Stimulated activated CD8-positive, alpha-beta memory T cell treated with anti-CD3 and anti-CD28 coated beads, Interleukin-15, amount 100 ng/mL, for 48 hours (primary cell): ENCODE measurements at places on chromosomes 13 and 19.

DNA sequence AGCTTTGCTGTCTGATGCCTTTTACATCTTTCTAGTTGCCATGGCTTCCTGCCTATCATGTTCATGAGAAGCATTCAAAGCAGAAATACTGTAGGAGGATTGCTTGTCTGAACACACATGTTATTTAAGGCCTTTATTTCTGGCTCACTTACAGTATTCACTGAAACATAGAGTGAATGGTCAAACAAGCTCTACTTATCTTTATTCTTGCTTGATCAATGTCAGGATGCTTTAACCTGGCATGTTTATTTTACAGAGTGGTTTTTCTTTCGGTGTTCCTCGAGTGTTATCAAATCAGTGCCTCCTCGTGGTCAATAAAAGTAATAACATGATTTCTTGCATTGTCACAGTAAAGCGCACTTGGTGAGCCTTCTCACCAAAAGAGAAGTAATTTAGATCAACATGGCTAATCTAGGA lies 73.5 kb upstream of the PCDH17 start:
- no peak for DNase-seq

DNA sequence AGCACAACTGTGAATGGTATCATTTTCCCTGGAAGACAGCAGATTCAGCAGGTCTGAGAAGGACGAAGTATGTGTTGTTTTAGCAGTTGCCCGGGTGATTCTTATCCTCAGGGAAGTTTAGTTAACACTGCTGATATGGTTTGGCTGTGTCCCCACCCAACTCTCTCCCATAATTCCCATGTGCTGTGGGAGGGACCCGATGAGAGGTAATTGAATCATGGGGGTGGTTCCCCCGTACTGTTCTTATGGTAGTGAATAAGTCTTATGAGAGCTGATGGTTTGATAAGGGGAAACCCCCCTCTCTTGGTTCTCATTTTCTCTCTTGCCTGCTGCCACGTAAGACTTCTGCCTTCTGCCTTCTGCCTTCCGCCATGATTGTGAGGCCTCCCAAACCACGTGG lies 81.0 kb upstream of the UBAC2 start:
- DNase-seq: no peak

DNA sequence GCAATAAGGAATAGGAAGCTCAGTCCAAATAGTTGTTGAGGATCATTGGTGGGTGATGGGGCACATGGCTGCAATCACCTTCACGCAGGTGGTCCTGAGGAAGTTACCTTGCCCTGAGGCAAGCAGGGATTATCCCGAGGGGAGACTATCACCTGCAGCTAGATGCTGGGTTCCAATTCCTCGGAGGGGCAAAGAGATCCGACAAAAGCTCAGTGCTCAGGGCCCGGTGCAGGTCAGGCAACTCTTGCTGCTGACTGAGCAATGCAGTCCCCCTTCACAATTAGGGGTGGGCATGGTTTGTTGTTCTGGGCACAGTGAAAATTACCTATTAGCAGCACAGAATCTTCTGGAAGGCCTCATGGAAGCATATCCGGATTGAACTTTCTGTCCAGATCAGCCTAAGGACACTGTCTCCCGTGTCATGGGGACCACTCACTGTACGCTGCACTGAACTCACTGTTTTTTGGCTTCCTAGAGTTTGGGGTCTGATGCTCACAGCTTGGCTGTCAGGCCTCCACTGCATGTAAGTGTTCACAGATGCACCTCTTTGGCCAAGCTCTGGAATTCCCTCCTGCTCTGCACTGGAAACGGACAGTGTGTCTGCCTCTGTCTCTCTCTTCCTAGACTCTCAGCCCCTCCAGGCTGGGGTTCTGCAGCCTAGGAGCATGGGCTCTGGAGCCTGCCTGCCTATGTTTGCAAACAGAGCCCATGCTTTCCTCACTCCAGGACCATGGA lies 372.7 kb downstream of the ZNF536 start:
- no peak for DNase-seq

- no peak for DNase-seq
Measured at GRCh38 chr13:95150555-95150954, 150.7 kb downstream of the ABCC4 start.

DNA sequence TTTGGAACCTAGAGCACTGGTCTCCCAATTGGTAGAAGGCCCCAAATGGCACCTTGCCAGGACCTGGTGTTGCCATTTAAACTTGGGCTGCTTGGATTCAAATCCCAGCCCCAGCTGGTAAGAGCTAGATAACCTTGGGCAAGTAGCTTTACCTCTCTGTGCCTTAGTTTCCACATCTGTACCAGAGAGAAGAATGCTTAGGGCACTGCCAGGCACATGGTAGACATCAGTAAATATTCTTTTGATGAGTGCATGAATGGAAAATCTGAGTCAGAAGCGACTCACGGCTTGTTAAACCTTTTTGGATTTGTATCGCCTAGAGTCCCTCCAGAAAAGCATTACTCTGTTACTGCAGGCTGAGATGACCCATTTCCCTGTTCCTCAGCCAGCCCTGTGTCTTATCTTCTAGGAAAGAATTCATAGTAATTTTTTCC lies 90.9 kb downstream of the SIPA1L3 start:
- no peak for DNase-seq

DNA sequence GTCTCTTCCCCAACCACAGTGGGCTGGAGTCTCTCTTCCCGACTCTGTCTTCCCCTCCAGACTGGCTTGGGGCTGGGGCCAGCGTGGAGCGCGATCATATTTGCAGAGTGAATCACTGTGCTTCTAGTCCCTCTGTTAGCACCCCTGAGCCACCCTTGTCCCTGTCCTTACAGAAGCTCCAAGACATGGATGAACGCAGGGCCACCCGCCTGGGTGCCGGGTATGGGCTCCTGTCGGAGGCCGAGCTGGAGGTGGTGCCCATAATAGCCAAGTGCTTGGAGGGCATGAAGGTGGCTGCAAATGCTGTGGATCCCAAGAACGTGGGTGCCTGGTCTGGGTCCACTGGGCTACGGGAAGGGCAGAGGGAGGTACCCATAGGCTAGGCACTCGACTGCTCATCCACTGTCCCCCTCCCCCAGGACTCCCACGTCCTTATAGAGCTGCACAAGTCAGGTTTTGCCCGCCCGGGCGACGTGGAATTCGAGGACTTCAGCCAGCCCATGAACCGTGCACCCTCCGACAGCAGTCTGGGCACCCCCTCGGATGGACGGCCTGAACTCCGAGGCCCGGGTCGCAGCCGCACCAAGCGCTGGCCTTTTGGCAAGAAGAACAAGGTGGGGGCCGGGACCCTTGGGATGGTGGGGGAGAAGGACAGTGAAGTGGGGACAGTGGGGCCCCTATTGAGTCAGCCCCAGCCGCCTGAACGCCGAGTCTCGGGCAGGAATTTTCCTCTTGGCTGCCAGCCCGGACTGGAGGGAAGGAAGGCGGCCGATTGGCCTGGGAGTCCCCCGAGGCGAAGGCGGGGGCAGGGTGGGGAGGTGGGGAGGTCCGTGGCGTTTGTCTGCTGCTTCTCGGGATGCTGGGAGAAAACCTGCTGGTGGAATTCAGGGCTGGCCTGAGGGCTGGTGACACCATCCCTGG lies 5.2 kb downstream of the TRIP10 start:
- DNase-seq: no peak

DNA sequence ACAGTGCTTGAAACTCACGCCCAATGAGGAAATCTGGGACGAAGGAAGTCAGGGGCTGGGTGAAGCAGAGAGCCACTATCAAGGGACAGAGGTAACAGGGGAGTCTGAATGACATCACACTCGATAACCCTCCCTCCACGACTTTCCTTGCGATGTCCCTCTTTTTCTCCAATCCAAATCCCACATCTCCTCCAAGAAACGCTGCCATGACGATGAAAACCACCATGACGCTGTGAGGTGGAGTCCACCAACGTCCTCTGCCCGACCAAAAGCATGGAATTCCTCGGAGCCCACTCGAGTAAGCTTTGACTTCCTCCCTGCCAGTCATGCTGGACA lies 967 bp downstream of the REXO1 start:
- no peak for DNase-seq

DNA sequence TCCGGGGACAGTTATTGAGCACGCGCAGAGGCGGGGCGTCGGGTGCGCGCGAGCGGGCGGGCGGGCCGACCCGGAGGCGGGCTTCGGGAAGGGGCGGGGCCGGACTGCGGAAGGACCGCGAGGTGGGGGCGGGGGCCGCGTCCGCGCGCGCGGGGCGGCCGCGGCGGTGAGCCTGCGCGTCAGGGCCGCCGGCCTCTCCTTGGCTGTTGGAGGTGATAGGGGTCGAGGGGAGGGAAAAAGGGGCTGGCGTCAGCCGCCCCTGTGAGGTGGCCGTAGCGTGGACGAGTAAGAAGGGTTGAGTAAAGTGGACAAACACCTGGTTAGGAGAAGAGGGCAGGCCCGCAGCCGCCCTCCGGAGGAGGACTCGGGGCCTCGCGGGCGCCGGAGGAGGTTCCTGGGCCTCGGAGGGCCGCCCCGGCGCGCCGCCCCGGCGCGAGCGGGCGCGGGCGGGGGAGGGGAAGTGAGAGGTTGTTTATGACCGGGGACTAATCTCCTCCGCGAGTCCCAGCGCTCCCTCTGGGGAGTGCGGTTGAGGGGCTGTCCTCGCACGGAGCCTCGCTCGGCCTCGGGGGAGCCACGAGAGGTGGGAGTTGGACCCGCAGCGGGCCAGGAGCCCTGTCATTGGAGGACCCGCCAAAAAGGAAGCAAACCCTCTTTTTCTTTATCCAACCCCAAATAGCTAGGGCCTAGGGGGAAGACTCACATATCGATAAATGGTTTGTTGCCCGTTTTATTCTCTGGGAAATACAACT lies 547 bp upstream of the INTS6 start:
- peak; percentile 72 for DNase-seq

GRCh38 chr13:106261450-106261849 lies 274.0 kb downstream of the EFNB2 start:
- no peak for DNase-seq

DNA sequence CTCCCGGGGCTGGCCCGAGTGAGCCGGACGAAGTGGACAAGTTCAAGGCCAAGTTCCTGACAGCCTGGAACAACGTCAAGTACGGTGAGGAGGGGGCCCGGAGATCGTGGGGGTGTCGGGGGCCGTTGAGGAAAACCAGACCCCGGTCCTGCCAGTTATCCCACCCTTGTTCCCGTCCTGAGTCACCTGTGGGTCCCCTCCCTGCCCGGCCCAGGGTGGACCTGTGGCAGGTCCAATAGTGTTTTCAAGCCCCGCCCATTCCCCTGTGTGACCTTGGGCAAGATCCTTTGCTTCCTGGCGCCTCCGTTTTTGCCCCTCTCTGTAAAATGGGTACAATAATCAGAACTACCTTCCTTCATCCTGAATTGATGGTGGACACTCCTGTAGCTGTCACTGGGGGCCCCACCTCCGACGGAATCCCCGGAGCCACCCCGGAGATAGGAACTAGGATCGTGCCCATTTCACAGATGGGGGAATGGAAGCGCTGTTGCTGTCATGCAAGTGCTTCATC lies 593 bp downstream of the ATG4D start:
- DNase-seq: no peak

- no peak for DNase-seq
Measured at GRCh38 chr13:44211286-44211685, 162.3 kb upstream of the SERP2 start.

- DNase-seq: no peak
Measured at GRCh38 chr13:27599845-27600553, 20.3 kb downstream of the LNX2 start.

GRCh38 chr19:27770095-27770494 lies 1442.9 kb downstream of the UQCRFS1 start:
- no peak for DNase-seq

- DNase-seq: no peak
Measured at GRCh38 chr13:98626298-98626935, 49.5 kb upstream of the STK24 start.

- no peak for DNase-seq
Measured at GRCh38 chr19:18100710-18101109, 3.1 kb downstream of the MAST3 start.

DNA sequence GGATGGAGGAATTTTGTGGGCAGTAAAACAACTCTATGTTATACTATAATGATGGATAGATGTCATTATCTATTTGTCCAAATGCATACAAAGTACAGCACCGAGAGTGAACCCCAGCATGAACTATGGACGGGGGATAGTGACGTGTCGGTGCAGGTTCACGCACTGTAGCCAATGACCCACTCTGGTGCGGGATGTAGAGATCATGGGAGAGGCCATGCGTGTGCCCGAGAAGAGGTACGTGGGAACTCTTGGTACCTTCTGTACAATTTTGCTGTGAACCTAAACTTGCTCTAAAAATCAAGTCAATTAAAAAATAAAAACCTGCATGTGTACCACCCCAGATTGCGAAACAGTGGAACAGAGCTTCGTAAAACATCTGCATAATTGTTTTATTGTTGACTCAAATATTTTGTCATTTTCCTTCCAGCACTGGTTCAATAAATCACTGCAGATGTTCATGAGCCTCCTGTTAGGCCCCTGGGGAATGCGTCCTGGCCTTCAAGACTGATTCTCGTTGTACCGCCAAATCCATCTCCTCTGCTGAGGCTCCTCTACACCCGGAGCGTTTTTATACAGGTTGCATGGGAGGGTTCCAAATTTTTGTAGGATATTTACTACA lies 30.9 kb downstream of the COL4A1 start:
- DNase-seq: no peak

DNA sequence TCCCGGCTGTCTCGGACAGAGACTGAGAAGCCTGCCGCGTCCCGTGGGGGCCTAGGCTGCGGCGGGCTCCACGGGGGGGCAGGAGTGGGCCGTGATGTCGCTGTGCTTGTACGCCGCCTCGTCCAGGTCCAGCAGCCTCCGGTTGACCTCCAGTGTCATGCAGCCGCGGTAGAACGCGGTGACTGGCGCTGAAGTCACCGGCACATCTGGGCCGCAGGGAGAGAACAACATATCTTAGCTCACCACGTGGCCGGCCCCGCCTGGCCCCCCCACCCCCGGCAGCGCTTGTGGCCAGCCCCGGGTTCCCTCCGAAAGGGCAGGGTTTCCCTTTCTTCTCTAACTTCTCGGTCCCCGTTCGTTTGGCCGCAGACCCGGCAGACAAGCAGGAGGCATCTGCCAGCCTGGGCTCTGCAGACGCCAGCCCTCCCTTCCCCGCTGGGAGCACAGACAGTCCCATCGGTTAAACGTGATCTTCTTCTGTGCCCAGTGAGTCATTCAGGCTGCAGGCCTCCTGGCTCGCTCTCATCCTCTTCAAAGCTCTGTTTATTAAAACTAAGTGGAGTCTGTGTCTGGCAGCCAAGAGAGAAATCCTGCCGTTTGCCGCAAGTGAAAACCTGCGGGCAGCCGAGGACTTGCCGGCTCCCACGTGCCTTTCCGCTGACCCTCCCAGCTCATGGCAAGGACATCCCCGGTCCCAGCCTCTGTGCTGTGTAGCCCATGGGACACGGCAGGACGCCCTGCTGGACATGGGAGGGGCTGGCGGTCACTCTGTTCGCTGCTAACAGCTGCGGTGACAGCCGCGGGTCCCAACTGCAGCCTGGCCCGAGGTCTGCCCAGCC lies 42.8 kb downstream of the GAS6 start:
- no peak for DNase-seq

DNA sequence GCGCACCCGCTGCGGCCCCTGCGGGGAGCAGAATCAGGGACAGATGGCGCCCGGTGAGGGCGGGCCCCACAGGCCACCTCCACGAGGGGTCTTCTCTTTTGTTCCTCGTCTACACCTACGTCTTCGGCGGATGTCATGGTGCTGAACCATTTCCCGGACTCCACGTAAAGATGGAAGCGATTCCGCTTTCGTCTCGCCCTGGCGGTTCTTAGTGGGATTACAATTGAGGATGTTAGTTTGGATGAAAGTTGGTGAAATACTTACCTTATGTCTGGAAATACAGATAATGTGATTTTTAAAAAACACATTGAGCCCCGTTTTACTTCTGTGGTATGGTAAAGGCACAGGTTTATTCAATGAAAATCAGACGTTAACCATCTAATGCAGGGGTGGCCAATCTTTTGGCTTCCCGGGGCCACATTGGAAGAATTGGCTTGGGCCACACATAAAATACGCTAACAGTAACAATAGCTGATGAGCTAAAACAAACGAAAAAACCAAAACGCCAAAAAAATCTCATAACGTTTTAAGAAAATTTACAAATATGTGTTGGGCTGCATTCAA lies 1.4 kb upstream of the ZMYM5 start:
- DNase-seq: peak; percentile 48
